ENCODE measurements at places on chromosomes 3 and 15.

DNA sequence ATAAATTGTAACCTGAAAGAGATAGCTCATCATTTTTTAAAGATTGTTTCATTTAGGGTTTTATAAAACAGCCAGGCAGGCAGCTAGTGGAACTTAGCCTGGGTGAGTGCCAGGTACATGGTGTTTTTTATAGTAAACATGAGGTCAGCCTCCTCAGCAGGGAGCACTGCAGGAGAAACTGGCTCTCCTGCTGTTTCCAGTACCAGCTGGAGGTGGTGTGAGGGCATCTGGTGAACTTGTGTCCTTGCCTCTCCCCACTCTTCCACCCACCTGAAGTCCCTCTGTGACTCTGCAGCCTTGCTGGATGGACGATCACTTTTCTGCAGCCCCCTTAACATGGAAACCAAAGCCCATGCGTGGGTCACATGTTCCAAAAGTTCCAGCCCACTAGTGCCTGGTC, 128.4 kb downstream of the FAM174B start:
- DNase-seq, result no peak

DNA sequence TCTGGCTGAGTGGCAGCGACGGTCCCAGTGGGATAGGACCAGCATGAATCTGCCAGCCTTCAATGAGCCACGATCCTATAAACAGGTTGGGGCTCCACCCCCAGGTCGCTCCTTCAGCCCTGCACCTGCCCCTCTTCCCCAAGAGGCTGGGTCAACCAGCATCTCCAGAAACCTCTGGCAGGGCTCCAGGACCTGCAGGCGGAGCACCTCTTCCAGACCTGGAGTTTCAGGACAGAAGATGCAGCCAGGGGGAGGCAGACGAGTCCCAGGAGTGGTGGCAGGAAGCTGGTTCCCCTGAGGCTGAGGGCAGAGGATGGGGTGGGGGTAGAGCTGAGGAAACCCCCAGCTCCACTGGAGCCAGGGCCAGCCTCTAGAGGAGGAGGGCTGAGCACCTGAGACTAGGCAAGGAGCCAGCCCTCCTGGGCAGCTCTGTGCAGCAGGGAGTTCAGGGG, at the start of gene PLA2G4D:
Gene PLA2G4D (minus strand): TSS at position 51 of the 452 bp plus-strand sequence. CDS start 103 bp downstream, outside the sequence.
- no peak for DNase-seq

DNA sequence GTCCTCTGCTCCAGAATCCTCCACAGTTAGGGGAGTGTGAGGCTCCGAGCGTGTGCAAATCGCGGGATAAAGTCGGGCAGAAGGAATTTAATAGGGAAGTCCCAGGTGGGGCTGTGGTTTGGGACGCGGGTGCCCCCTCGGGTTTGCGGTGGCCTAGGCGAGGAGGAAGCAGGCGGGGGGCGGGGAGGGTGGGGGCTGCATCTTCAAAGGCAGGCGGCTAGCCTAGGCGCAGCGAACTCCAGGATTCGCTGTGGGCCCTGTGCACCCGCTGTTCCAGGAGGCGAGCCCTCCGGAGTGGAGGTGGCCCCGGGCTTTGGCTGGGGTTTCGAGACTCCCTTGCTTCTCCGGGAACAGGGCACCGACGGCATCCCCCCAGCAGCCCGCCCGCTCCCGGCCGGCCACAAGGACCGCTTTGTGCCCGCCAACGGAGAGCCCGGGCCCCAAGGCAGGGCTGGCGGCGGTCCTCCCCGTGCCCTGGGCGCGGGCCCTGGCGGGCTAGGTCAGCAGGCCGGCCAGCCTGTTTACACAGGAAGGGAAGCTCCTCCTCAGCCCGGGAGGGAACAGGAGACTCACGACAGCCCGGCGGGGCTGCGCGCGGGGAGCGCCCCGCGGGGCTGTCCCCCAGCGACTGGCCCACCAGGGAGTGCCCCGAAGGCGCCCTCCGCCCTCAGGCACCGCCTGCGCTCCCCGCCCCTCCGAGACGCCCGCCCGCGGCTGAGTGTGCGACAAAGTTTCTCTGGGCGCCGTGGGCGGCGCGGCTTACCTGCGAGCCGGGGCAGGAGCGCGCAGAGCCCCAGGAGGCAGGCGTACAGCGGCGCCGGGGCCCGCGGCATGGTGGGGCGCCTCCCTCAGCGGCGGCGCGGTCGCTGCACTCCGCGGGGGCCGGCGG, 753 bp downstream of the ITGB5 start:
- DNase-seq, result no peak

- no peak for DNase-seq
Measured at GRCh38 chr15:63384906-63385305, 3.3 kb upstream of the CA12 start.

DNA sequence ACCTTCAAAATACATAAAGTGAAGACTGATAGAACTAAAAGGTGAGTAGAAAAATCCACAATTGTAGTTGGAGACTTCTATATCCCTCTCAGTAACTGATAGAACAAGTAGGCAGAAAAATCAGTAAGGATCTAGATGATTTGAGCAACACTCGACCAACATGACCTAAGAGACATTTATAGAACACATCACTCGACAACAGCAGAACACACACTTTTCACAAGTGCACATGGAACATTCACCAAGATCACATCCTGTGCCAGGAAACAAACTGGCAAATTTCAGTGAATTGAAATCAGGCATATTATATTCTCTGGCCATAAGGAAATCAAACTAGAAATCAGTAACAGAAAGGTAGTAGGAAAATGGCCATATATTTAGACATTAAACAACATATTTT, 37.1 kb downstream of the LYSMD4 start:
- no peak for DNase-seq

- DNase-seq, result no peak
Measured at GRCh38 chr3:173865900-173866498, 468.5 kb downstream of the NLGN1 start.

DNA sequence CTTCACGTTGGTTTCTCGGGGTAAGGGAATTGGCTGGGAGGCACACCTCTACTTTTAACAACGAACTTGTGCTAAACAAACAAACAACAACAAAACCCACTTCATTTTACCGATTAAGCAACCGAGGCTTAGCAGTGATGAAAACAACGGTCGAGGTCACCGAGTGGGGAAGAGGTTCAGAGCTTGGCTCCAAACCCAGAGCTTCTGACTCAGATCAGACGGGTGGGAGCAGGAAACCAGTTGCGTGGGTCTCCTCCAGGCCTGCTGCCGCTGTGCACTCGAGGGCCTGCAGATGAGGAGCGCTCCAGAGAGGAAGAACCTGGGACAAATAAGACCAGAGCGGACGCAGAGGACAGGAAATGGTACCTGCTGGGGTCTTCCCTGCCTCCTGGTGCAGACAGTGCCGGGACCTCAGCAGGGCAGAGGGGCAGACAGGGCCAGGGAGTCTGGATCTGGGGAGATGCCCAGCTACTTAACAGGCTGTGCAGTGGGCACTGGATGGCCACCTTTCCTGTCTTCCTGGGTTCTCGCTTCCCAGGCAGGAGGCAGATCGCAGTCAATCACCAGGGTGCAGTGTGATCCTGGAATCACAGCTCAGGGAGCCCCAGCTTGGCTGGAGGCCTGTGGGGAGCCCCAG, 99.0 kb upstream of the MEF2A start:
- DNase-seq, result no peak

- DNase-seq, result no peak
Measured at GRCh38 chr3:77620009-77620408, 580.1 kb downstream of the ROBO2 start.

DNA sequence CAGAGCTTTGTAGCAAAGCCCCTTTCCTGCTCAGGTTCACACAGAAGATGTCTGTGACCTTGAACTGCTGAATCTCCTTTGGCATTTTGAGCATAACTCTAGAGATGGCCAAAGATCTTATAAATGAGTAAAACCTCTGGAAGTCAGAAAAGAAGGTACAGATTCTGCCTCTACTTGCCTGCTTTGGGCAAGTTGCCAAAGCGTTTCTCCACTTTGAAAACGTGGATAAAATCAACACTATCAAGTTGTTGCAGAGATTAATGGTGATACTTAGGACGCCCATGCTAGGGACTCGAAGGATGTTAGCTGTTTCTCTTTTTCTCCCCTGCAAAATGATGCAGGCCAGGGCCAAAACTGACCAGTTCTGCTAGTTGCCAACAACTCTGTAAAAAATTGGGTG, 68.0 kb upstream of the CMTM7 start:
- no peak for DNase-seq

DNA sequence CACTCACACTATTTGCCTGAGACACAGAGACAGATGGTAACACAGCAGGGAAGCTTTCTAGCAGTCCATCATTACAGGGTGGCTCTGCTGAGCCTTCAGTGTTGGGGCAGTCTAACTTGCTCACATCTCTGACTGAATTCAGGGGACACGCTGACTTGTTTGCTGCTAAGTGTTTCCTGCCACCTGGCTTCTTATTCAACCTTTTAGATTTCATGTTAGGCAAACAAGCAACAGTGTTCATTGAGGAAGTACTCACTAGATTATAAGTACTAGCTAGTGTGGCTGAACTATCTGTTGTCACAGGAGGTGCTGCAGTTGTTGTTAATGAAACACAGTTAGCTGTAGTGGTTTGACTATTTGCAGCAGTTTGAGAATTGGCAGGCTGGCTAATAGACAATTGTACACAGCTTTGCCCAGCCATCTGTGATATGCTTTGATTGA, 37.3 kb downstream of the USF3 start:
- no peak for DNase-seq

DNA sequence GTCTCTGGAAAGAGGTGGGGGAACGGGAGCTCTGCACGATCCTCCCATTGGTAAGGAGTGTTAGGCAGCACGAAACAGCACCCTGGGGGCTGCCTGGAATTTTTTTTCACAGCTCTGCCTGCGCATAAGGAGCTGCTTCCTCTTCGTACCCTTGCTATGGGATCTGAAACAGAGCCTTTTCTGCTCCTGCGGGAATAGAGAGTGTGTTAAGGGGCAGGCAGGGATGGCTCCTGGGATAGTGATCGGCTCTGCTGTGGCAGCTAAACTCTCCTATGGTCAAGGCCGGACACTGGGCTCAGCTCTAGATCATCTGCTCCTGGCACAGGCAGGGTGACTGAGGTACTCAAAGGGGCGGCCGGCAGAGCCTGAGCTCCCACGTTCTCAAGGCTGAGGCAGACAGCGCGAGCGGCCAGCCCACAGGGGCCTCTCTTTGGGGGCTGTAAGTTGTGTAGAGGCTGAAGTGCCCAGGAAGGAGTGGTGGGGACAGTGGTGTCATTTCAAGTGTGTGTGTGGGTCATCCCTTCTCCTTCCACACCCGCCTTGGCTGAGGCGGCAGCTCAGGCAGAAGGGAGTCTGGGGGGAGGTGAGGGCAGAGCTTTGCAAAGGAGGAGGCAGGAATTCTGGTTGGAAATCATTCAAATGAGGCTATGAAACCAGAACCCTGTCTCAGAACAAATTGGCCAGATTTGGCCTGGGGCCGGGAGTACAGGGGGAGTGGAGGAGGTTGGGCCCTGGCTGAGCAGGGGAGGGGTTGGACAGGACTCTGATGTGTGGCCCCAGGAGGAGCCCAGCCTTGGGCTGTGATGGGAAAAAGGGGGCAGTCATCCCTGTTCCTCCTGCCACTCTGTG, 31.0 kb downstream of the EPHB3 start:
- no peak for DNase-seq

DNA sequence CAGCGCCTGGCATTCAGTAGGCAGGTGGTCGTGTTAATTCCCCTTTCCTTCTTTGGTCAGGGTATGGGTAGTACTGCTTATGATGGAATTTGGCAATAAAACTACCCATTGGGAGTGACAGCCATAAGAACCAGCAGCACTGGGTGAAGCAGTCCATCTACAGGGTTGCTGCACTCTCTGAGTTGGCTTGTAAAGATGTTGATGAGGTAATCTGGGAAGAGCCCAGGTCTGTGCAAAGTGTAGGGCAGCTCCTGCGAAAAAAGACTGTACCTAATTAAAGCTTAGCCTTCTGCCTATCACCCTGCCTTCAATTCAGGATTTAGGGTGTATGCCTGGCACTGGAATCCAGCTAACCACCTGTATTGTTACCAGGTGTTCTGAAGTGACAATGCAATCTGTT, 4.7 kb upstream of the FETUB start:
- DNase-seq, result no peak

DNA sequence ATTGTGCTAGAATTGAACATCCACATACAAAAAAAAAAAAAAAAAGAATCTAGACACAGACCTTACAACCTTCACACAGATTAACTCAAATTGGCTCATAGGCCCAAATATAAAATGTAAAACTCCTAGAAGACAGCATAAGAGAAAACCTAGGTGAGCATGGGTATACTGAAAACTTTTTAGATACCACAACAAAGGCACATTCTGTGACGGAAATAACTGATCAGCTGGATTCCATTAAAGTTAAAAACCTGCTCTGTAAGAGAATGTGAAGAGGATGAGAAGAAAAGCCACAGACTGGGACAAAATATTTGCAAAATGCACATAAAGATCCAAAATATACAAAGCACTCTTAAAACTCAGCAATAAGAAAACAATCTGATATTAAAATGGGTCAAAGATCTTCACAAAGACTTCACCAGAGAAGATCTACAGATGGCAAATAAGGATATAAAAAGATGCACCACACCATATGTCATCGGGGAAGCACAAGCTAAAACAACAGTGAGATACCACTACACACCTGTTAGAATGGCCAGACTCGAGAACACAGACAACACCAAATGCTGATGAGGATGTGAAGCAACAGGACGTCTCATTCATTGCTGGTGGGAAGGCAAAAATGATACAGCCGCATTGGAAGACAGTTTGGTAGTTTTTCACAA, 167.9 kb downstream of the PDE8A start:
- DNase-seq, result no peak

- no peak for DNase-seq
Measured at GRCh38 chr15:38085931-38086568, 151.6 kb downstream of the TMCO5A start.

- DNase-seq, result no peak
Measured at GRCh38 chr3:70011582-70011981, 12.0 kb downstream of the SAMMSON start.

DNA sequence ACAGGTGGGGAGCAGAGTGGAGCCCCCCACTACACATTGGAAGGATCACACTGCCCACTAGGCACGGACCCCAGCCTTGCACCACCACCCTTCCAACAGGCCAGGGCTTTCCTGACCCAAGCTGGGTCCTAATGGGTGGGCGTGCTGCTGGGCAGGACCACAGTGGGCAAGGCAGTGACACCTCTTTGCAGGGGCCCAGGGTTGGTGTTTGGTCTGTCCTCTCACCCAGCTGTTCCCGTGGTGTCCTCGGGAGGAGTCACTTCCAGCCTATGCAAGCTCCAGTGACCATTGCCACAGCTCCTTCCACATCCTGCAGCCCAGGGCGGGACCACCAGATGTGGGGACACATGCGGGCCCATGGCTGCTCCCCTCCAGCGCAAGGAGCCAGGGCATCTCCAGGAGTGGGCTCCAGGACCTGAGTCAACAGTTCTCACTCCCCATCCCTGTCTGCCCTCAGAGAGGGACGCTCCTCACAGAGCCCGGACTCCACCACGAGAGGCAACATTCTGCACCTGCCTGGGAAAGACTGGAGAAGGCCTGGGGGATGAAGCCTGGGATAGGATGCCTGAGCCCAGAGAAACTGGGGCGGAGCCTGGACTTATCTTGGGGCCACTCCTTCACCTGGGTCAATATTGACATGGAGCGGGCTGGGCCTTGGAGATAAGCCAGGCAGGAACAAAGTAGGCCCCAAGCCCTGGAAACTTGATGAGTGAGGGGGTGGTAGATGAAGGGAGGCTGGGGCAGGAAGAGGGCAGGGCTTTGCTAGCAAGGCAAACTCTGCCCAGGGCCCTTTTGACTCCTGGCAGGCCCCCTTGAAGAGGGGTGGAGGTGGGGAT, 3.9 kb upstream of the VILL start:
- DNase-seq, result no peak
